Stimulated activated CD8-positive, alpha-beta memory T cell treated with anti-CD3 and anti-CD28 coated beads, Interleukin-4, amount 100 ng/mL, for 1 hour (primary cell): ENCODE measurements at places on chromosomes 5 and 9.

- DNase-seq, result no peak
Measured at GRCh38 chr5:164722702-164723101, 1217.3 kb downstream of the MAT2B start.

DNA sequence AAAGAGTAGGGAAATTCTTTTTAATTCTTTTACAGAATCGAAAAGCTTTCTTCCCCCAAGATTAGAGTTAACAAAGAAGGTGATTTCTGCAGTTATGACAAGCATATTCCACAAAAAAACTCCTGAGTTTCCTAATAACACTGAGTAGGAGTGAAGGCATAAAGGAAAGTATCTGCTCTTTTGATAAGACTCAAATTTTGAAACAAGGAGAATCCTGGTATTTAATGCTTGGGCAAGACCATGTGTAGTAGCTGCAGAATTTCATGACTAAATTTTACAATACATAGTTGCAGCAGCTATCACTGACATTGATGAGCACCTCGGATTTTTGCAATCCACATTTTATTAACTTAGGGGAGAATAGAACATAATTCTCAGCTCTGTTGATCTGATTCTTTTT is 92.6 kb downstream of the MARCHF3 start:
- no peak for DNase-seq

DNA sequence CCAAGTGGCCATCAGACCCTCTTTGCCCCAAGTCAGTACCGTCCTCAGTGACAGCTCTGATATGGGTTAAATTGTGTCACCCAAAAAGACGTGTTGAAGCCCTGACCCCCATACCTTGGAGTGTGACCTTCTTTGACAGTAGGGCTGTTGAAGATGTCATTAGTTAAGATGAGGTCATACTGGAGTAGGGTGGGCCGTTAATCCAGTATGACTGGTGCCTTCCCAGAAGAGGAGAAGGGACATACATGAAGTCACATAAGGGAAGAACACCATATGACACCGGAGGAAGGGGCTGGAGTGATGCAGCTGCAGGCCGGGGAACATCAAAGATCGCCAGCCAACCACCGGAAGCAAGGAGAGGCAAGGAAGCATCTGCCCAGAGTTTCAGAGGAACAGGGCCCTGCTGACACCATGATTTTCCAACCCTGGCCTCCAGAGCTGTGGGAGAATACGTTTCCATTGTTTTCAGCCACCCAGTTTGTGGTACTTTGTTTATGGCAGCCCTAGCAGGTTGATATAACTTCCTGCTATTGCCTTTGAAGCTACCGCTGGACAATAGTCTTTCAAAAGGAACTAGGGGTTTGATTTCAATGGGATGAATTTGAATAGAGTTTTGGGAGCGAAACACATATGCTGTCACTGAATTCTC is 36.4 kb upstream of the CPEB4 start:
- DNase-seq, result no peak

DNA sequence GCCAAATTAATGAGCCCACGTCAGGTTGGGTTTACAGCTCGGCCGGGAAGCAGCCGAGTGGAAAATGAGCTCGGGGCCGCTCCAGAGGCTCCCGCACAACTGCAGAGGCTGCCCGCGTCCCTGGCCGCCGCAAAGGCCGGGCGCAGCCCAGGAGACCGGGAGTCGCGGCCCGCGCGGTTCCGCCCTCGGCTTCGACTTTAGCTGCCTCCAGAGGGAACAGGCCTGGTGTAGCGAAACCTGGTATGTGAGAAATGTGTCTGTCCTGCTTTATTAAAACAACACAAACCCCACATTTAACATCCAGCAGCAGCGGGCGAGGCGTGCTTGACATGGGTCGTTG is 66.2 kb downstream of the FOXD1 start:
- no peak for DNase-seq

- DNase-seq, result no peak
Measured at GRCh38 chr9:114588210-114588609, 641 bp downstream of the ATP6V1G1 start.

GRCh38 chr5:74392711-74393351 is 247.7 kb downstream of the ENC1 start:
- no peak for DNase-seq

DNA sequence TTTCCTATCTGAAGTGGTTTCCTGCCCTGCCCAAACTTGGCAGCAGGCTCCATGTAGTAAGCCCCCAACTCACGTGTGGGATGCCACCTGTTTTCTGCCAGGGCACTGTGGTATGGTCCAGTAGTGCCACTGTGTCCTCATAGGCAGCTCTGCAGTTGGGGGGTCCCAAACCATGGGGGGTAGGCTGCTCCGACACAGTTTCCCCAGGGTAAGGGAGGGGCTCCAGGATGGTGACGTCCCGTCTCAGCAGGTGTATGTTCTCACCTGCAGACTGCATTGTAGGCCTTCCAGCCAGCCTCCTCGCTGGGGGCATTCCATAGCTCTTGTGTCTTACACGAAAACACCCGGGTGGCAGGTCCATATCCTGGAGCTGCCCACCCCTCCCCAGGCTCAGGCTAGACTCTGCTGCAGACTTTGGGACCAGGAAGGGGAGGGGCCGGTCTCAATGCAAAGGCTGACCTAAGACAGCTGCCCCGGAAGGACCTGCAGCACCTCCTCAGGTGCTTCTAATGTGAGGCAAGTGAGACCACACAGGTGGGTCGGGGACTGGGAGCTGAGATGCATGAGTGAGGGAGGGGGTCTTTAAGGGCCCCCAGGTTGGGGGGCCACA is 330.5 kb upstream of the IRX4 start:
- DNase-seq, result no peak

GRCh38 chr5:78649861-78650496 is 1.4 kb upstream of the LHFPL2 start:
- no peak for DNase-seq
